Renal pelvis (tissue), 12 donors: ENCODE measurements at places on chromosomes 5 and 9. TPM values are rescaled to one million over a fixed set of nuclear protein-coding genes. Genes with fewer than 3 reads are reported as not detected.

Gene NUTM2F
- polyA plus RNA-seq: not detected

Gene NTMT1
- polyA plus RNA-seq: 33.1 TPM

Gene SNCAIP
- polyA plus RNA-seq: 23.9 TPM

Gene CNTNAP3
- polyA plus RNA-seq: 4.4 TPM

Gene IQGAP2
- polyA plus RNA-seq: 55.1 TPM

Gene CDX1
- 0.89 TPM for polyA plus RNA-seq

Gene TICAM2
- 3.7 TPM for polyA plus RNA-seq

Gene CHSY3
- 4.2 TPM for polyA plus RNA-seq

Gene IFNA21
- 0.17 TPM for polyA plus RNA-seq

Gene DIAPH1
- polyA plus RNA-seq: 81.0 TPM

Gene SPATA31C1
- 0.80 TPM for polyA plus RNA-seq

Gene OR1Q1
- polyA plus RNA-seq: not detected

Gene PROB1
- 2.8 TPM for polyA plus RNA-seq

Gene KIF24
- polyA plus RNA-seq: 8.0 TPM

Gene HTR4
- 0.07 TPM for polyA plus RNA-seq

Gene ARHGEF28
- polyA plus RNA-seq: 60.2 TPM

Gene DTWD2
- 15.4 TPM for polyA plus RNA-seq

Gene ZNG1C
- polyA plus RNA-seq: 30.5 TPM

Gene PTGS1
- polyA plus RNA-seq: 5.3 TPM

Gene UBTD2
- polyA plus RNA-seq: 68.7 TPM
